Kidney epithelial cell (primary cell): ENCODE measurements at places on chromosomes 11 and 22. TPM values are rescaled to one million over a fixed set of nuclear protein-coding genes. Genes with fewer than 3 reads are reported as not detected.
A peak's percentile ranks its signal among the peaks of the same experiment; 100 is the strongest.

LARGE1 gene
- total RNA-seq, result 17.8 and 21.0 TPM in 2 replicates

POU2AF3 gene
- total RNA-seq, result 0.25 TPM in 1 of 2 replicates, not detected in the other

GRCh38 chr22:46336119-46337078 lies 885 bp downstream of the TRMU start:
- DNase-seq, result no peak

- peak; percentile 23 for DNase-seq
These were observed 26.0 kb downstream of the IL10RA start for GRCh38 chr11:118012083-118012669.

EFCAB6 gene
- 1.7 and 2.3 TPM in 2 replicates for total RNA-seq

PKP3 gene
- 23.9 and 24.9 TPM in 2 replicates for total RNA-seq

- DNase-seq, result no peak
These were observed 40.6 kb upstream of the MN1 start for GRCh38 chr22:27842201-27842600.

MRGPRX4 gene
- total RNA-seq, result not detected in 2 replicates
